CD4-positive, alpha-beta T cell treated with Interleukin-6 for 4 hours (primary cell): ENCODE measurements at places on chromosomes 5 and 9.

GRCh38 chr9:8621416-8621815 is 821.8 kb upstream of the DMAC1 start:
- DNase-seq: no peak

GRCh38 chr5:169682026-169682425 is 45.0 kb downstream of the DOCK2 start:
- DNase-seq: no peak

- DNase-seq: no peak
These were observed 79.5 kb upstream of the IL12B start for GRCh38 chr5:159409801-159410200.

- DNase-seq: no peak
These were observed 46.6 kb downstream of the ARHGAP26 start for GRCh38 chr5:142816531-142817430.

DNA sequence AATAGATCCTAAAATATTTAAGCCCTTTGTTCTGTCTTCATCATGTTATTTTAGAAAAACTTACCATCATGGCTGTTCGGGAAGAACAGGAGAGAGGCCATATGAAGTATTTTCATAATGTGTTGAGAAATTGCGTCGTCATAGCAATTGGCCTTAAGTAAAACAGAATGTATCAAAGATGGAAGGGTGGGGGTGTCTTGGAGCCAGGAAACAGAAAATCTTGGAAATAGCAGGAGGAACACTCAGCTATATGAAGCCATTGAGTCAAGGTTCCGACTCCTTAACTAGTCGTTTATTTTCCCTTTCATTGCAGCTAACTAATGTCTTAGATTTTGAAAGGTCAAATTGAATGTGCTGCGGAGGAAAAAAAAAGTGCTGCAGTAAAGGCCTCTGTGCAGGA is 1.3 kb downstream of the SPTAN1 start:
- no peak for DNase-seq
